ENCODE measurements at places on chromosomes 12 and 14.

GRCh38 chr12:81644503-81644902, 114.6 kb downstream of the PPFIA2 start:
- no peak for DNase-seq

DNA sequence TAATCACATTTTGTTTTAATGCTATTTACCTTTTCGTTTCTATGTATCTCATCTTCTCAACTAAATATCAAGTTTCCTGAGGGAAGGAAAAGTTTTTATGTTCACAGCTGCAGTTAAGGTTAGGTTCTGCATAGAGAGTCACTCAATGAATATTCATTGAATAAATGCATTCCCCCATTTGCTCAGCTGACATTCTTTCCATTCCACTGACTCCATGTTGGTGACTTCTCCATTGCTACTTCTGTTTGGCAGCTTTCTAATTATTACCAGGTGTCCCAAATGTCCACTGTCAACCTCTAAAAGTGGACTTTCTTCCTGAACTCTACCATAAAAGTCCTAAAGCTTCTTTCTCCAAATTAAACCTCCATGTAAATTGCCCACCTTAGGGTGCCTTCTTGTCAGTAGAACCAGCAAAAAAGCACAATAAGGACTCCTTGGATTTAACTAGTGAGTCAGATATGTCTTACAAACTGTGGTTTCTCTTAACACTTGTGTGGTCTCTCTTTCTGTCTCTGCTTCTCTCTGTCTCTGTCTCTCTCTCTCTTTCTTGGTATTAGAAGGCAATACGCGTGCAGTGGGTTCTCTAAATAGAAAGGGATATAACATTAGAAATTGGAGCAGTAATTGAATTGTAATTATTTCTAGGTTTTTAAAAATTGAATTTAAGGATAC, 85.9 kb downstream of the TMEM117 start:
- no peak for DNase-seq

DNA sequence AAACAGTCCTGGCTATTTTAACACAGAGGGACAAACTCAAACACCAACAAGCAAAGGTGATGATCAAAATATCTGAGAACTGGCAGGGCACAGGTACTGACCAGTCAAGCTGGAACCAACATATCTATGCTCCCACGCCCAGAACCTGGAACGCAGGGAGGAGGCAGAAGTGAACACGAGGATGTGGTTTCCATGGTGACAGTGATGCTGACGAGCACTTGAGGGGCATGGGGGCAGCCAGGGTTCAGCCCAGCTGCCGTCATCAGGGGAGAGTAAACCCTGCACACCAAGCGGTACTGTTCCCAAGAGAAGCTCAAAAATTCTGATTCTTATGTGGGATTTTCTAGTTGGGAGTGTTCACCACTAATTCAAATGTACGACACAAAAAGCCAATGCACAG, 113.6 kb upstream of the SFSWAP start:
- DNase-seq = no peak

- DNase-seq = no peak
Measured at GRCh38 chr12:77163074-77164038, 98.0 kb upstream of the E2F7 start.

DNA sequence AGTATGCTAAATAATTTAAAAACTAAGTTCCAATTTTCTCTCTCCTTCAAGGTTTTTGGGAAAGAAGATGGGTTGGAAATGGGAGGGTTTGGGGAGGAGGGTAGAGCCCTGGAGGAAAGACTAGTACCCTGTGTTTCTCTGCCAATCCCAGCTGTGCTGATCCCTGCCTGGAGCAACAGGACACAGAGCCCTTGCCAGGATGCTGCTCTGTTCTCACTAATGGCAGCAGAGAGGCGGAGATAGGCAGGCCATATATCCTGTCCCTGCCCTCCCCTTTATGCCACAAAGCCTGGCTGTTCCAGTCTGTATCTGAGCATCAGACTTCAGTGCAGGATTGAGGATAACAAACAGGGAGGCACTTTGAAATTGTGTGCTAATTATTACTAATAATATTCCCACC, 99.0 kb downstream of the C12orf75 start:
- no peak for DNase-seq

DNA sequence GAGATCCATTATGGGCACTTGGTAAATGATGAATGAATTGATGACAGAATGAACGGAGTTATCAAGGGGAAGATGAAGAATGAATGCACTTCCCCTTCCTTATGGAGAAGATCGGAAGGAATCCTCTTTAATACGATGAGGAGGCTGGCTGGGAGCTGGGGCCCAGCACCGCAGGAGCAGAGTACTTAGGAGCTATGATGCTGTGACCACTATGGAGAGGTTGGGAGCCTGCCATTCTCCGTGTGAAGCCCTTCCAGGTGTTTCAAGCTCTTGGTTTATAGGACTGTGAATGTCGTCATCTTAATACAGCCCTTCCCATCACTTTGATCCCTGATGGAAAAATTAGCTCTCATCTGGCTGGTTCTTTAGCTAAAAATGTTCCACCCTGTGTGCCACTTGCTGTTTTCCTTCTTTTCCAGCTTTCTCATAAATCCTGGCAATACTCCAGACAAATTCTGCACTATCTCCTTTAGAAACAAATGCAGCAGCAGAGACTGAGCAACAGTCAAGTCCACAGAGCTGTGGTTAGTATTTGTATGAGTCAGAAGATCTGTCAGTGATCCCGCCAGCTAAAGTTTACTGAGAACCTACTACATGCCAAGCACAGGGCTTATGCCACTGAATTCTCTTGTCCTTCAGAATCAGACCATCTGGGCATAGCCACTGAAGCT, 263.1 kb upstream of the CRY1 start:
- no peak for DNase-seq

GRCh38 chr14:68477110-68477455, 315.8 kb downstream of the ZFP36L1 start:
- no peak for DNase-seq

- no peak for DNase-seq
Measured at GRCh38 chr12:88334271-88334670, 192.2 kb downstream of the TMTC3 start.

GRCh38 chr12:24950231-24950834, 1.4 kb upstream of the BCAT1 start:
- no peak for DNase-seq

DNA sequence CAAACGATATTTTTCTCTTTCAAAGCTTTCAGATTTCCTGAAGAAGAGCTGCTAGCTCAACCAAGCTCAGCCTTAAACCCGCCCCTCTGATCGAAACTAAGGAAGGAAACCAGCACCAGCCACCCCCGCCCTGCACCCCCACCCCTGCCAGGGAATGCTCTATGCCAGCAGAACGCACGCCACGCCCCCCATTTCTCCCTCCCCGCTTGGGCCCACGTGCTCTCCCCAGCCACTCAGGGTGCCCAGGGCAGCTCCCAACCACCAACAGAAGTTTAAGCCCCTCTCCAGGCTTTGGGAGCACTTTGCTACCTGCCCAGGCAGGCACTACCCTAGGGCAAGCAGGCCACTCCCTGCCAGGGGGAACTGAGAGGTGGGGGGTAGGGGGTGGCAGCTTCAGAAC, 18.8 kb upstream of the KRT78 start:
- peak; percentile 41 for DNase-seq

- DNase-seq = no peak
Measured at GRCh38 chr14:99754141-99755067, 38.8 kb upstream of the EML1 start.

DNA sequence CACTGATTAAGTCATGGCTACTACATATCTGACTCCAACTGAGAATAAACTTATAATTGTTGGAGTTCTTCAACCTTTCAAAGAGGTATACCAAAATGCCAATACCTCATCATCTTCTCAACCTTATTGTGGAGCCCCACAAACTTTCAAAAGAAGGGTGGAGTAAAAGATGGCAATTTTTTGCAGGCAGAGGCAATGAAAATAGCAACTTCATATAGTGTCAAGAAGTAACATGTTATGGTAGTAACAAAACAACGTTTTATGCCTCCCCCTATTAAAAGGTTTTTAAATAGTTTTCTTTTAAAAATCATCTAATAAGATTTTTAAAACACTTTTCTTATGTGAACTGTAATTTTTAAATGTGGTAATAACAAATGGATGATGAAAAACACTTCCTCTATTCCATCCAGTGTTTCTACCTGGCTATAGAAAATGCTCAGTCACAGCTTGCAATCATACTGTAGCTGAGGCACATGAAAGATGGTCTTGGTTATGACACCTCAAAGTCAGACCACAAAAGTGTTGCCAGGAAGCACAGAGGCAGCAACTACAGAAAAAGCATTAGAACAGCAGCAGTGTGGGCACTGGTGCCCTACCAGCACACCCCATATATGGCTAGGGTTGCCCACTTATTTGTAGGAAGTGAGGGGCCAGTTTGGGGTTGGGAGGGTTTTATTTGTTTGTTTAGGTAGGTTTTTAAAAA, 7.0 kb downstream of the PPP1R12A start:
- DNase-seq = peak; percentile 35

- DNase-seq = no peak
Measured at GRCh38 chr12:89264837-89265236, 87.5 kb downstream of the DUSP6 start.

- no peak for DNase-seq
Measured at GRCh38 chr12:42690264-42690663, 100.7 kb upstream of the PRICKLE1 start.

DNA sequence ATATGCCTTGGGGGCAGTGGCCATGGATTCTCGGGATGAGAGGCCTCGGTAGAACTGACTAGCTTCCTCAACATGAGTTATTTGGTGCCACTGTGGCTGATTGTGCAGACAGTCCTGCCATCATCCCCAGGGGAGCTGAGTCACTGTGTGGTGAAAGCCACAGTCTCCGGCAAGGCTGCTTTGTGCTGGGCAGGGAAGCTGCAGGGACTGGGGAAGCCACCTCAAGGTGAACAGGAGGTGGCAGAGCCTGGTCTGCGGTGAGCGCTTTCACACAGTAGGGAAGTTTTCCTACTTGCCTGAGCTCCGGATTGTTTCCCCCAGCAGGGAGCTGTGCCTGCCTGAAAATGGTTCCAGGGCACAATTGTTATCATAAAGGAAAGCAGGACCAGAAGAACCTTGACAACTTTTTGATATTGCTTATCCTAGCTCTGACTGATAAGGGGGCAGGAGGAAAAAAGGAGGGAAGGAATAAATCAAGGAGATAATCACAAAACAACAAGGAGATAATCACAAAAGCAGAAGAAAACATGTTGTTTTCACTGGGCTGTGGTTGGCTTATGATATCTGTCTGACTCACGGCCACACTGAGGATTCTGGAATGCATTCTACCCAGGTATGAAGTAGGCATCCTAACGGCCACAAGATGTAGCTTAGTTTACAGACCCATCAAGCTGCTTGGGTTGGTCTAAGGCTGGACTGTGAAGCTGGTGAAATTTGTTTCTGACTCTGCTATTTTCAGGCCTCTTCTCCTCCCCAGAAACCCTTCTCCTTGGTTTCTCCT, 32.2 kb upstream of the GNG2 start:
- DNase-seq = peak; percentile 55

DNA sequence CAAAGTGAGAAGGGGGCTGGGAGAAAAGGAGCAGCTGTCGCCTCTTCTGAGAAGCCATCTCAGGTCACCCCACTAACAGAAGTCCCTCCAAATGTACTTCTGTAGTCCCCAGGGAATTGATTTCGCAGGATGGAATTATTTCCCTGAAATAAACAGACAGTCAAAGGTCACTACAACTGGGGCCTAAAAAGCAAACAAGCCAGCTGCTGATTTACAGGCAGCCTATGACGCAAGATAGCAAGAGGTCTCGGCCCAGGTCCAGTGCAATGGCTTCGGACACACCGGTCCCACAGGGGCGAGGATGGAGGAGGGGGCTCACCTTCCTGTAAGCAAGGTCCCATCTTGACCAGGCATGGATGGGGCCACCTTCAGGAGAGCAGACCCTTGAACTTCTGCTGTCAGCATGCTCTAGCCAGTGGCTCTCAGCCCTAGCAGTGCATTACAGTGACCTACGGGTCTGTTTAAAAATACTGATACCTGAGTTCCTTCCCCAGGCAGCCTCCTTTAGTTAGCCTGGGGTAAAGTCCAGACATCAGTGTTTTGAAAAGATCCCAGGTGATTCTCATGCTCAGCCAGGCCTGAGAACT, 18.1 kb downstream of the NUAK1 start:
- no peak for DNase-seq

GRCh38 chr12:20601668-20602280, 93.4 kb upstream of the SLCO1C1 start:
- DNase-seq = no peak

DNA sequence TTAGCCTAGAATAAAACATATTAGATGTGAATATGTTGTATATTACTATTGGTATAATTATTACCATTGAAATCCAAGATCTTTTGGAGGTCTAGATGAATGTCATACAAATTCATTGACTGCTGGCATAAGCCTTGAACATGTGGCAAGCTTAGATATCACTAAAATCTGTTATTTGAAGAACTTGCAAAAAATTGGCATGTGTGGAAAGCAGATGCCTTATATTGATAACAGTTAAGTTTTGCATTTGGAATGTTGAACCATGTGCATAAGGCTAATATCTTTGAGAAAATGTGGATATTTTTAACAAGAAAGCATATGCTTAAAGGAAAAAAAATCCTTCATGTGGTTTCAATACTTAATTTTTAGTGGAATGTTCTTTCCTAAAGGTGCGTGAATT, 203.6 kb upstream of the PRICKLE1 start:
- no peak for DNase-seq

GRCh38 chr14:61034416-61035120, 53.5 kb downstream of the SLC38A6 start:
- DNase-seq = no peak

GRCh38 chr12:6062757-6063735, 61.4 kb downstream of the VWF start:
- DNase-seq = peak; percentile 33

GRCh38 chr14:104993306-104993705, 7.7 kb downstream of the CLBA1 start:
- no peak for DNase-seq

DNA sequence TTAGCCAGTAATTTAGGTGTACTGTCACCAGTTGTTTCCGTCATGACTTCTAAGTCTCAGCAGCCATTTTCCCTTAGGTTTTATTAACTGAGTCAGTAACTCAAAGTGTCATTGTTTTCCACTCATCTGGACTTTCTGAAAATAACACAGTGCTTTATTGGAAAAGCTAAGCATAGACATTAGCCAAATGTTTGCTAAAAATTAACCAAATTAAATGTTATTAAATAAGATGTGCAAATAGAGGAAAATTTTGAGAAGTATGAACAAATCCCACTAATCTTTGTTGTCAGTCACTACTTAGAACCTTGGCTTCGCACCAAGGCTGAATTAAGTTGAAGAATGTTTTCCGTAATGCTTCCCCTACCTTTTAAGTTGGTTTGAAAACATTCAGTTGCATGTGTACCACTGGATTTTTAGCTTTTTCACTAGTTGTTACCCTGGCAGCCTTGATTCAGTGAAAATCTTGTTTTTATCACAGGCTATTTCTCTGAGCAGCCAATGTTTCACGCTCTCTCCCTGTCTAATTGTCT, 43.0 kb downstream of the BORCS5 start:
- DNase-seq = no peak

DNA sequence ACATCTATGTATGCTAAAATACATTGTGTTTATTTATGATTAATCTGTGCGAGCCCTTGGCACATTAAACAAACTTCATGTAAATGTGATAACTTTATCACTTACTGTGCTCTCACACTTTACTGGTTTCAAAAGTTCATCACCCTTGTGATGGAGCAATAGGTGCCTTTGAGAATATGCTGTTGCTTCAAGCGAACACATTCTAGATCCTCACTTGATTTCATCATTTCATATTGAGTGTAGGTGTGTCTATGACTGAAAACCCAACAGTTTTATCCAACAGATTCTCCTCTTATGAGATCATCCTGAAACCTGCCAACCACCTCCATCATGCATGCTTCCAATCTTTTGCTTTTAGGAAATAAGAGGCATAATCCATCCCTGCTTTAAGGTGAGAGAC, 854.4 kb downstream of the TMEM121 start:
- DNase-seq = no peak

GRCh38 chr14:93587330-93587729, 156.6 kb downstream of the UNC79 start:
- DNase-seq = no peak

Data from stimulated activated CD4-positive, alpha-beta T cell treated with anti-CD3 and anti-CD28 coated beads, Interleukin-2, amount 100 ng/mL, for 4 hours (primary cell).